ENCODE measurements at places on chromosomes 12 and 14. TPM values are rescaled to one million over a fixed set of nuclear protein-coding genes. Genes with fewer than 3 reads are reported as not detected.

DNA sequence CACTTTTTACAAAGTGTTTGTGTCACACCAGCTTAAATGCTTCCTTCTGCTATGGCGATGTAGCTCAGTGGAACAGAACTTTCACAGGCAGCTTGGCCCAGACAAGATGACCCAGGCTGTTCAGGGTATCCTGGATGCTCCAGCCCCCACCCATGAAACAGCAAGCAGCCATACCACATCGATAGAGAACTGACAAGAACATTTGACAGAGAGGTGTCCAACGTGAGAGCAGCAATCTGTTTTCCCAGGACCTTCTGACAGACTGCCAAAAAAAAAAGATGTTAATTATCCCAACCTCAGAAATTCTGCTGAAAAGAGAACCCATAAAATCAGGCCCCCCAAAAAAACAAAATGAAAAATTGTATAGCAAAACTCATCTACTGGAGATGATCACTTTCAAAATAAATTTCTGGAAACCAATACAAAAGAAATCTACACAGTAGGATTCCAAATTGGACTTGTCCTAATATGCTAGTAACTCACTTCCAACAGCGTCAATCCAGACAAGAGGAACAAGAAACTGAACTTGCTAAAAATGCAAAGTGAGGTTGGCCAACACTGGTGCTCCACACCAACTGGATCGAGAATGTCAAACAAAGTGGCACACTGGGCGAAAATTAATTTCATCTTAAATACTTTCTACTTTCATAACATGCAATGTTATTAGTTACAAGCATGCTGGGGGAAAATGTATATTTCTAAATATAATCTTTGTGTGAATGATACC lies 118.8 kb downstream of the DPF3 start:
- H3K4me1 ChIP-seq = no peaks in the 10 kb centered on the region
- H3K4me3 ChIP-seq = no peak overlapping the region
- H3K27me3 ChIP-seq = no peaks in the 10 kb centered on the region
- H3K36me3 ChIP-seq = no peaks in the 10 kb centered on the region
- no peak for DNase-seq

DNA sequence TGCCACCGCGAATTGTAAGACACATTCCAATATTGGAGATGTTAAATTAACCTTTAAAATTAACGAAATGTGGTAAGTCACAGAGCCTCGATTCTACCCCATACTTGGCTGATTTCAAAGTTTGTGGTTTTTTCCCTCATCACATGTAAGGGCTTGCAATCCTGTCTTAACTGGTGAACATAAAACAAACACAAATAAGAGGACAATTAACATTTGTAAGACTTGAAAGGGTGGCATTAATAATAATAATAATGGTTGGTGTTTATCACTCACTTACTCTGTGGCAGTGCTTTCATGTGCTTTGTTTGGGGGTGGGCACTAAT lies 26.6 kb downstream of the PPFIBP1 start:
- peaks cover 18% of the 10 kb centered on the region for H3K4me1 ChIP-seq
- H3K27me3 ChIP-seq = no peaks in the 10 kb centered on the region
- H3K4me3 ChIP-seq = no peak overlapping the region
- H3K27ac ChIP-seq = no peak overlapping the region
- no peaks in the 10 kb centered on the region for H3K36me3 ChIP-seq
- no peak for DNase-seq

- no peak overlapping the region for H3K4me3 ChIP-seq
- no peaks in the 10 kb centered on the region for H3K36me3 ChIP-seq
- no peak overlapping the region for H3K27ac ChIP-seq
- no peak for DNase-seq
Measured at GRCh38 chr14:44988694-44989093, 26.7 kb downstream of the TOGARAM1 start.

Gene DEGS2
- total RNA-seq = 0.99 TPM

DNA sequence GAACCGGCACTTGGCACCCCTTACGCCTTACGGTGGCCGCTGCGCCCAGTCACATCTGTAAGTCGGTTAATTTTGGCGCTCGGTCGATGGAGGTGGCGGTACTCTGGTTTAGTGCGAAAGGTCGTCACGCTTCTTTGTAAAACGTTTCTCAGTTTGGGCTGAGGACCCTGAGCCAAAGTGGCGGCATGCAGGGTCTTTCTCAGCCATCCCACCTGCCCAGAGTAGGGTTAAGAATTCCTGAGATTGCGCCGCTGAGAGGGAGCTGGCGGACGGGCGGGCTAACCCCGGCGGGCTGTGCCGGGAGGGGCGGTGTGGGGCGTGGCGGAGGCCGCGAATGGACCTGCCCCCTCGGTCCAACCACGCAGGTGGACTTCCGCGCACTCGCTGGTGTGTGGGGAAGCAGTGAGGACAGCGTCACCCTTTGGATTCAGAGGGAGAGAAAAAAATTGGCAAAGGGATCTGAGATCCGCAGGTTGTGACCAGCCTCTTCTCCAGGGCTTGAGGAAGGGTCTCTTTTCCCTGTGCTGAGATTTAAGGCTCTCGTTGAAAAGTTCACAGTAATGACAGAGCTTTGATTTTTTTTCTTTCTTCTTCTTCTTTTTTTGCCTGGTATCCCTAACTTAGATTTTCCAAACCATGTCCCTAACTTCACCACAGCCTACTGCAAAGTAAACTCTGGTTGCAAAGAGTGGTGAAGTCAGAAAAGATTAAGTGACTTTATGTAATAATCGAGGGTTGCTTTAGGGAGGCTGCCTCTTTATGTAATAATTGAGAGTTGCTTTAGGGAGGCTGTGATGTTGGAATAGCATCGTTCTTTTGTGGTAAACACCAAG lies 602 bp upstream of the FBXO33 start:
- H3K27ac ChIP-seq = peak overlapping the region; percentile 62
- H3K27me3 ChIP-seq = no peaks in the 10 kb centered on the region
- no peaks in the 10 kb centered on the region for H3K36me3 ChIP-seq
- H3K4me1 ChIP-seq = peaks cover 2% of the 10 kb centered on the region
- peak overlapping the region; percentile 89 for H3K4me3 ChIP-seq

DNA sequence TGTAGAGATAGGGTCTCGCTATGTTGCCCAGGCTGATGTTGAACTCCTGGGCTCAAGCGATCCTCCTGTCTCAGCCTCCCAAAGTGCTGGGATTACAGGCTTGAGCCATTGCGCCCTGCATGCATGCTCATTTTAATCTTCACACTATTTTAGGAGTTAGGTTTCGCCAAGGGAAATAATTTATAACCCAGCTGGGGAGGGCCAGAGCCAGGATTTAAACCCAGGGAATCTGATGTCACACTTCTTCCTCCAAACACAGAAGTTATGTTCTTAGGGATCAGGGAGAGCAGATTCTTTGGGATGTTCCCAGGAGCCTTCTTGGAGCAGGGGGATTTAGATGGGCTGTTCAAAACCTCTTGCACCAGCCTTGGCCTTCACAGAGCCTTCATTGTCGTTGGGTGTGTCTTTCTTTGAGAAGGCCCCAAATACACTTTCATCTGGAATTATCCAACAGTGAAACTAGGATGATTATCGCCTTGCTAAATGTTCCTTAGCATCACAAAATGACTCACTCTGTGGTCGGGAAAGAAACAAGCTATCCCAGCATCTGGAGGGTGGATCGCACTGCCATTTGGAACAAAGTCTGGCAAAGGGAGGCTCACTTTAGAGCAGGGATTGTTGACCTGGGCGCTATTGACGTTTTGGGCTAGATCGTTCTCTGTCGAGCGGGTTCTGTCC lies 8.2 kb upstream of the PPP1CC start:
- no peaks in the 10 kb centered on the region for H3K36me3 ChIP-seq
- peaks cover 2% of the 10 kb centered on the region for H3K4me1 ChIP-seq
- H3K27me3 ChIP-seq = no peaks in the 10 kb centered on the region

DNA sequence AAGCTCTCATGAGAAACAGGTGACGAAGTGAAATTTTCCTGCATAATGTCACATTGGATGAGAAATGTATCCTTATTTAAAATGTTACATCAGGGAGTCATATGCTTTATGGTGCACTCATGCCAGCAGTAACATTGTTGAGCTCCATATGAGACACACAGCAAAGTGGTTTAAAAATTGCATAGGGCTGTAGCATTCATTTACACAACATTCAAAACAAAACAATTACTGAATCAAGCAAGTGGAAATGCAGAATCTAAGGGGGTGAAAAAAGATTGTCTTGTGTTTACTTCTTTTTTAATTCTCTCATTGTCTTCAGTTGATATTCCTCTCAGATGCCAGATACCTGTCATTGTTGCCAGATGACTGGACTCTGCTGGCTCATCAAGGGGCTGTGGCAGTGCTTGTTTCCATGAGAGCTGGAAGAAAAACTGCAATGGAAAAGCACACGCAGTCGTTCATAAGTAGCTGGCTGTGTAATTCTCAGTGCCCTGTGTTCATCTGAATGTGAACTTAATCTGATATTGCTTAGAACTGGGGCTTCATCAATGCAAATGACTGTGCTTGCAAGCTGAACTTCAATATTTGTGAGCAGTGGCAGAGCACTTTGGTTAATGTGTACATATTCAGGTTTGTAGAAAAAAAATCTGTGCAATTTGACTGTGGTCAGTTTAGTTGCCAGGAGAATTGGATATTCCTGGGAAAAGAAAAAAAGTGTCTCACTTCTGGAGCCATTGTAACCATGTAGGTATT lies 305.6 kb downstream of the RAD51B start:
- peaks cover 4% of the 10 kb centered on the region for H3K4me1 ChIP-seq
- H3K27ac ChIP-seq = peak overlapping the region; percentile 36
- no peak for DNase-seq
- H3K36me3 ChIP-seq = no peaks in the 10 kb centered on the region
- no peaks in the 10 kb centered on the region for H3K27me3 ChIP-seq

DNA sequence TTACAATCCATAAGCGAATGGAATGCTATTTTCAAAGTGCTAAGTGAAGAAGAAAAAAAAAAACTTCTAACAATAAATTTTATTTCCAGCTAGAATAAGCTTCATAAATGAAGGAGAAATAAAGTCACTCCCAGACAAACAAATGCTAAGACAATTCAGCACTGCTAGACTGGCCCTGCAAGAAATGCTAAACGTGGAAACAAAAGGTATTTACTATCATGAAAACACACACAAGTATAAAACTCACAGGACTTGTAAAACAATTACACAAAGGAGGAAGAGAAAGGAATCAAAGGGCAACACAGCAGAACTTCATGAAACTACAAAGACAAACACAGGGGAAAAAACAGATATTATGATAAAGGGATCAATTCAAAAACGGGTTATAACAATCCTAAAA lies 85.8 kb upstream of the NELL2 start:
- H3K4me1 ChIP-seq = no peaks in the 10 kb centered on the region
- no peaks in the 10 kb centered on the region for H3K36me3 ChIP-seq
- DNase-seq = no peak

DNA sequence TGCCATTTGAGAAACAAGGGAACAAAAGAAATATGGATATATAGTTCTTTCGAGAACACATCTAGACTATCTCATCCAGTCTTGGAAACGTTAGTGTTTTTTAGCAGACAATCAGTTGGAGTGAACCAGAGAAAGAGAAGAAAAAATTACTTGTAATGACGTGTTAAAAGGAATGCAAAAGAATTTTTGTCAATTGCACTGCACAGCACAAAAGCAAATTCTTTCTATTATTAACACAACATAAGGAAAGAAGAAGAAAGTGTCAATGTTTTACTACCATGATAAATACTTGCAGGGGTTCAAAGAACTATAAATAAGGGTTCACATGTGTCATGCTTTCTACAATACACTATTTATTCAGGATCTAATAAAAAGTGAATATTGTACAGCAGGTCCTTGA lies 27.5 kb upstream of the GSG1 start:
- no peaks in the 10 kb centered on the region for H3K27me3 ChIP-seq
- no peak overlapping the region for H3K27ac ChIP-seq
- H3K36me3 ChIP-seq = no peaks in the 10 kb centered on the region
- DNase-seq = no peak

Gene ADCY6
- 85.1 TPM for total RNA-seq

DNA sequence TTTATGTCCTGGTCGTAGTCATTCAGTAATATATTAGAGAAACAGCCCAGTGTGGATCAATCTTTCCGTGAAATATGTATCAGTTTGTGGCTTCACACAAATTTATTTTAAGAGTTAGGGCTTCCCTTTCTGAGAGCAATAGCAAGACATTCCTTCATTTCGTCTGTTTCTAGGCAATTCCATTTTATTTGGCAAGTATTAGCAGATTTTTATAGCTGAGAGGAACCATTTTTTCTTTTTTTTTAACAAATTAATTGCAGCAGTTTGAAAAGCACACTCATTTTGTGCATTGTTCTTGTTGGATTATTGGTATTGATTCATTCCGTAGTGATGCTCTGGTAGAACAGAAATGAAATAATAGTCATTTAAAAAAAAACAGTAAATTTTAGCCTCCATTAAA lies 132.9 kb downstream of the SRGAP1 start:
- DNase-seq = no peak
- no peaks in the 10 kb centered on the region for H3K27me3 ChIP-seq
- no peaks in the 10 kb centered on the region for H3K4me1 ChIP-seq
- no peak overlapping the region for H3K4me3 ChIP-seq
- H3K27ac ChIP-seq = no peak overlapping the region

DNA sequence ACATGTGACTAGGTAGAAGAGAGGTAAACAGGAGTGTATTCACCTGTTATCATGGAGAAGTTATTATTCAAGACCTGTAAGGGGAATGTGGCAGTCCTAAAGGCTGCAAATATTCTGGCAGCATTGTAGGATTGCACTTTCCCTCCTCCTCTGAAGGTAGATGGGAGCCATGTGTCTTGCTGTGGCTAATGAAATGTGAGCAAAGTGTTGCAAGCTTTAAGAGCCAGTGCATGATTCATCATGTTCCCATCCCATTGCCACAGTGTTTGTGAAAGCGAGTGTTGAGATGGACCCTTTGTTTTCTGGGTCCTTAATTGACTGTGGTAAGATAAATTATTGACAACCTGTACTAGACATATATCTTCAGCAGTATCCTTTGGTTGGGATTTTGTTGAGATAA lies 128.7 kb downstream of the RGS6 start:
- H3K36me3 ChIP-seq = no peaks in the 10 kb centered on the region
- H3K4me1 ChIP-seq = no peaks in the 10 kb centered on the region
- H3K27me3 ChIP-seq = no peaks in the 10 kb centered on the region
- no peak overlapping the region for H3K27ac ChIP-seq

Gene TPH2
- not detected for total RNA-seq

Gene PTCSC3
- total RNA-seq = not detected

Gene POLE2
- 3.2 TPM for total RNA-seq

- no peaks in the 10 kb centered on the region for H3K36me3 ChIP-seq
- no peak overlapping the region for H3K27ac ChIP-seq
- H3K27me3 ChIP-seq = no peaks in the 10 kb centered on the region
Measured at GRCh38 chr12:50032854-50033581, 7.7 kb upstream of the RACGAP1 start.

Gene SIX6
- not detected for total RNA-seq

GRCh38 chr12:110818511-110818910 lies 28.3 kb upstream of the CCDC63 start:
- DNase-seq = no peak
- H3K36me3 ChIP-seq = no peaks in the 10 kb centered on the region
- H3K27me3 ChIP-seq = no peaks in the 10 kb centered on the region
- H3K4me3 ChIP-seq = no peak overlapping the region
- no peaks in the 10 kb centered on the region for H3K4me1 ChIP-seq

GRCh38 chr12:121113057-121113456 lies 19.6 kb upstream of the P2RX7 start:
- no peaks in the 10 kb centered on the region for H3K27me3 ChIP-seq
- DNase-seq = no peak
- no peak overlapping the region for H3K4me3 ChIP-seq
- H3K4me1 ChIP-seq = no peaks in the 10 kb centered on the region
